Fibroblast of skin of left quadriceps (primary cell): ENCODE measurements at places on chromosomes 7 and 10.

DNA sequence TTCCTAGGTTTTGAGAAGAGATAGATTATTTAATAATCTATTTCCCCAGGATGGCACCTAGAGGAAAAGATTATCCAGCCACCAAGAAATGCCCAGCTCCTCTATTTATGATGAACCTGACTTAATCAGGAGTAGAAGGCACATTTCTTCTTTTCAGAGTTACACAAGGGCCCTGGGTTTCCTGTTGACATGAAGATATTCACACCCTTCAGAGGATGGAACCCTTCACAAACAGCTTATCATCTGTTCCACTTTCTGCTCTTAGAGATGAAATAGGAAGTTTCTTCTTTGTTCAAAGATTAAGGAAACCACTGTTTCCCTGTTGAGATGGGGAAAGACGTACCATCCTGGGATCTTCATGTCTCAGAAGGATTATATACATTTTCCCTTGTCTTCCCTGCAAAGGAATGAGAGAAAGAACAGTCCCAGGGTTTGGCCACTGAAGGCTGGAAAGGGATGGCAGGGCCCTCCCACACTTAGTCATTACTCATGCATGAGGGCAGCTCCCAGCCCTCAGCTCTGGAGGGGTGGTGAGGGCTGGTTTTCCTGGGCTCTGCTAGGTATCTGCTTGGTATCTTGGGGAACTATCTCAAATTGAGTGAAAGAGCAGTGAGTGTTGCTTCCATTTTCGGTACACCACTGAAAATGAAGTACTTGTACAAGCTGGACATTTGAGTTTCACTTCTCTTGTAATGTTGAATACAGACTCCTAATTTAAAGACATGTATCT lies 64.0 kb downstream of the MTPAP start:
- DNase-seq = no peak

DNA sequence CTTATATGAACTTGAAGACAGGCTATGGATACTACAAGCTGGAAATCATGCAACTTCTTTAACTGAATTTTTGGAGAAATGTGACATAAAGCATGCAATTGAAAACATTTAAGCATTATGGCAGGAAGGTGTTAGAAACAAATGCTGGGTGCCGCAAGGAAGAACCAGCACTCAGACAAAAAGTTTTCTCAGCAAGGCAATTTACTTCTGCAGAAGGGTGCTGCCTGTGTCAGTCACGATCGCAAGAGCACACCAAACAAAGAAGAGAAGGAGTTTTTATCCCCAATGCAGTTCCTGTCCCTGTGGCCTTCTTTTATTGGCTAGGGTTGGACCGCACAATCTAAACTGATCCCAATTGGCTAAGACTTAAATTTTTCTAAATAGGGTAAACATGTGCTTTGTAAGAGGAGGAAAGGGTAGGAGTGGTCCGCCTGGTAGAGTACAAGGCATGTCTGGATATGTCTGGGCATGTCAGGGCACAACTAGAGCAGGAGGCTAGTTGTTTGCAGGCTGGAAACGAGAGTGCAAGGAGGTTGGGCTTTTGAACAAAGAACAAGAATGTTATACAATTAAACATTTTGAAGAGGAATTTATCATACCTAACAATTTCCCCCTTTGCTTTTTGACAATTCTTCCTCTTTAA lies 109.6 kb upstream of the FAM3C start:
- DNase-seq = no peak

- DNase-seq = no peak
These were observed 84.3 kb upstream of the ADRB1 start for GRCh38 chr10:113959383-113959760.

DNA sequence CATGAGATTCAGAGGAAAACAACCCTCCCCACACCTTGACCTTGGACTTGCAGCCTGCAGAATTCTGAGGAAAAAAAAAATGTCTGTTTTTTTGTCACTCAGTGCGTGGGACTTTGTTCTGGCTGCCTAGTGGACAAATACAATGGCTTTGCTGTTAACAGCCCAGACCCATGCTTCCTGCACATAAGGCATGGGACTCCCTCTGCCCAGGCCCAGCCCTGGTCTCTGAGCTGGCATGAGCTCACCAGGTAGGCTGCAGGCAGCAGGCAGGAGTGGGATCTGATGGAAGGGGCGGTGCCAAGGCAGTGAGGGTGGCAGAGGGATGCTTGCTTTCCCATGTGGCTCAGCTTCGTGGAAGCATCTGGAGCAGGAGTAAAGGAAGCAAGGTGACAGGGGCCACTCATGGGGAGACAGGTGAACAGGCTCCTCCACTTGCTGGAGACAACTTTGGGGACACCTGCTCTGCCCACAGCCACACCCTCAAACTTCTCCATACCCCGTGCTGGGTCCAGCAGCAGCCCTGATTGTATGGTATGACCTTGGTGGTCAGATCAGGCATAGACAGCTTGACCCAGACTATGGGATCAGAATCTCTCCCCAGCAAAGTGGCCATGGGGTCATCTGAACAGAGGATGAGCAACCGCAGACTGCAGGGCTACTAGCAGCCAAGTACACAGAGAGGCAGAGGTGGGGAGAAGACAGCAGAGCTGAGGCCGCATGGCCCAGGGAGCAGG lies 27.0 kb downstream of the ANXA8 start:
- no peak for DNase-seq

DNA sequence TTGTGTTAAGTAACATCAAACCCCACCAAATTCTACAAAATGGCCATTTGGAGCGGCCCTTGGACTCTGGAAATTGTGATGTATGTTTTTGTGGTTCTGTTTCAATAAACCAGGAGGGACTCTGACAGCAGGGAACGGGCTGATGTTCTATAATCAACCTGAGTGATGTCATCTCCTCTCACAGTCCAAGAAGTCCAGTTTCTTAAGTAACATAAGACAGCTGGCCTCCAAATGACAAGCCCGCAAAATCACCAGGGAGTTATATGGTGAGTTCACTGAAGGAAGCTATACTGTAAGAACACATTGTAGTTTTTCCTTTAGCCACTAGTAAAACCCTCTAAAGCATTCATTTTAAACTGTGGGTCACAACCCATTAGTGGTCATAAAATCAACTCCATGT lies 34.0 kb downstream of the GOT1 start:
- peak; percentile 13 for DNase-seq
